ENCODE measurements at places on chromosomes 6 and 20.

DNA sequence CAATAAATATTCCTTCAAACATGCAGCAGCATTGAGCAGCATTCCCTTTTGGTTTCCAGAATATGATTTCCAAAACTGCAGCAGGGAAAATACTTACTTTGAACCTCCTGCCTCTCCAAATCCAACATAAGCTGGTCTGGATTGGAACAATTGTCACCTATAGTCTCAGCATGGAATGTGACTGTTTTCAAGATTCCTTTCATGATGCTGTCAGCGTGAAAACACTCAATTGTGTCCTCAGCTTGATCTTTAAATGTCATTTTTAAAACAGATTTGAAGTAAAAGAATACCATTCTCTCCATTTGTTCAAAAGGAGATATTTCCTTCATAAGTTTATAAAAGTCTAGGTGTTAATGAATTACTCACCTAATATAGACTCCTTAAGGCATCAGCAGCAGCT is 993.9 kb downstream of the EYS start:
- no peak for DNase-seq

GRCh38 chr6:1445650-1446330 is 56.4 kb downstream of the FOXF2 start:
- DNase-seq: no peak

DNA sequence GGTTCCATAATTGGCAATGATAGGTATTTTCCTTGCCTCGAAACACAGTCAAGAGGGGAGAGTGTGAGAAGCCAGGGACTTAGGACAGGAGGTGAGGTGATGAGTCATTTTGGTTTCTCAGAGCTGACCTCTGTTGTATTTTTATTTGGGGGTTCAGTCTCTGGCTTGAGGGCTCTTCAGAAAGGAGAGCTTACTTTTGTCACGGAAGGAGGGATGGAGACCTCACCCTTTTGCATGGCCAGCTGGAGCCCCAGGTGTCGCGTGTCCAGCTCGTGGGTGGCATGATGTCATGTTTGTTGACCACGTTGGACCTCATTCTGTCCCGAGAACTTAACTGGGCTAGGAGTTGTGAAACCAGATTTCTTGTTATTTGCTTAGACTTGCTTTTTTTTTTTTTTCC is 293.9 kb downstream of the QKI start:
- no peak for DNase-seq

DNA sequence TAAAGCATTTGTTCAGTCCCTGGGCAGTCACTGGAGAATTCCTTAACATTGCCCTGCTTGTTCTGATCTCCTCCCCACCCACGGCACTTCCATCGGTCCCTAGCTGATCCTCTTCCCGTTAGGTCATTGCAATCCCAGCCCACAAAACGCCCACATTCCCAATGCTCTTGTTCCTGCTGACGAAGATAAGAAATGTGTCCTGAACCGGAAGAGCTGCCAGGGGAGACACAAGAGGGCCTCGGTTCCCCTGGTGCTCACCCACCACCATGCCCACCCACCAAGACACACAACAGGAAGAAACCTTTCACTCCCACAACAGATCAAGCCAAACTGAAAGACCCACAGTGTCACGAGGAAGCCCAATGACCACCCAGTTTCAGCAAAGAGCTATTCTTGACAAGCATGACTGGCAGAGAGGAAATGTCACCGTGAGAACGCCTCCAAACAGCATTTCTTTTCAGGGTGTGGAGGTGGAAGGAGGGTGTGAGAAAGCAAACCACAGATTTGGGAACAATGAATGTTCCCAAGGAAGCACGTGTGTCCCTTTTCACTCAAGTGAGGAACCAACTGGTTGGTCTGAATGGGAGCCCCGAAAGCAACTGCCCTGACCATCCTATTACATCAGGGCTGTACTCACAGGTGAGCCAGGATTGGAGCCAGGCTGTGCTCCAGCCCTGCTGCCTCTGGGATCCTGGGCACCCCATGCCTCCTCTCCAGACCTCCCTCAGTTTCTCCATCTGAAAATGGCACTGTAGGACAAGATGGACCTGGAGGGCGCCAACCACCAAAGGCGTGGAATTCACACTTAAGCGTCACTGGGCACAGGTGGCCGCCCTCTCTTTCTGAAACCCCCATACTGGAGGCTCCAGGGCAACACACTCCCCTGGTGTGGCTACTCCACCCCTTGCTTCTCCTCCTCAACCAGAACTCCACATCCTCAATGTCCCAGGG is 97.5 kb downstream of the ZMYND8 start:
- no peak for DNase-seq

- DNase-seq: no peak
Observed at GRCh38 chr20:42401613-42402012, 783.4 kb upstream of the CHD6 start.

DNA sequence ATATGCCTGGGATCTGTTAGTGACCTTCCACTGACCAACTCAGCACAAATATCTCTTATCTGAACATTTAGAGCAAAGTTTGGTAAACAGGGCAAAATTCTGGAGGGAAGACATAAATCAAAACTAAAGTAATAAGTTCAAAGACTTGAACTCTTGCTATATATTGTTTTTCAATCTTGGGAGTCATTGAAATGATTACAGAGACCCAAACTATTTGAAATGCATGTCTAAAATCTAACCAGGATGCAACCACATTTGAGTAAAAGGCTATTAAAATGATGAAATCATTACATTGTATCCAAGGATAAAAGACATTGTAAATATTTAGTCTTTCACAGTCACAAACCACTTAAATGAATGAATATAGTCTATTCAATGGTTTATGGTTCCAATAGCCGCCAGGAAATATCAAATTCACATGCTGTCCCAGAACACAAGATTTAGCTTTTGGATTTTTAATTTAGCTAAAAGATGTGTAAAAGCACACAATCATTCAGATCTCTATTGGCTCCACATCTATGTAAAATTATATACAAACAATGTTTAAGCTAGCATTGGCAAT is 256.6 kb upstream of the EPHA7 start:
- no peak for DNase-seq

DNA sequence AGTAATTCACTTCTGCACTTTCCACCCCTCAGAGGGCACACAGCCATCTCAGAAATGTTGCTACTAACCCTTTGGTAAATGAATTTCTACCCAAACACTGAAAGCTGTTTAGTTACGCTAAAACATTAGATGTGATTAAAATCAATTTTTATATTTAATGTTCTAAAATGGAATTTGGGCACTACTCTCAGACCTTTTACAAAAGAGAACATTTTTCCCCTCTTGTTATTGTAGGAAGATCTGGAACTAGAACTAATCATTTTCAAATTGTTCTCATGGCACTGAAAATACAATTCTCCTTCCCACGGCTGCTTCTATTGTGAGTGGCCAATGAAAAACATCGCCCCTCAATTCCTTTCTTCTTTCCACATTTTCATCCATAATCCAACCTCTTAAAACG is 627.4 kb downstream of the CDH26 start:
- no peak for DNase-seq

DNA sequence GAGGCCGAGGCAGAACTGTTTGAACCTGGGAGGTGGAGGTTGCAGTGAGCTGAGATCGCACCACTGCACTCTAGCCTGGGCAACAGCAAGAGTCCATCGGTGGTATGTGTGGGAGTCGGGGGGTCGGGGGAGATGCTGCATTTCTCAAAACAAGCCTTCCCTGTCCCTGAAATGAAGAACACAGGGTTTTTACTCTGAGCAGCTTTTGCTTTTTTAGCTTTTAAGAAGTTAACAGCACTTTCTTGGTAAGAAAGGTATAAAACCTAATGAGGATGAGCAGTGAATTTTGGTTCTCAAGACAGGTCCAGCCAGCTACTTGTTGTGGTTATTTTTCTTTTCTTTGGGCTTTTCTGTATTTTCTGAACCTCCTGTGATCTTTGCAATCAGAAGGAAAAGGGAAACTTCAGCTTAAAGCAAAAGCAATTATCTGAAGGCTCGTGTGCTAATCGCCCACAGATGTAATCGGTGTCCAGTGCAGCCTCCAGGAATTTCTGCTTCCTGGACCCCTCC is 3.7 kb downstream of the RPL10A start:
- no peak for DNase-seq

DNA sequence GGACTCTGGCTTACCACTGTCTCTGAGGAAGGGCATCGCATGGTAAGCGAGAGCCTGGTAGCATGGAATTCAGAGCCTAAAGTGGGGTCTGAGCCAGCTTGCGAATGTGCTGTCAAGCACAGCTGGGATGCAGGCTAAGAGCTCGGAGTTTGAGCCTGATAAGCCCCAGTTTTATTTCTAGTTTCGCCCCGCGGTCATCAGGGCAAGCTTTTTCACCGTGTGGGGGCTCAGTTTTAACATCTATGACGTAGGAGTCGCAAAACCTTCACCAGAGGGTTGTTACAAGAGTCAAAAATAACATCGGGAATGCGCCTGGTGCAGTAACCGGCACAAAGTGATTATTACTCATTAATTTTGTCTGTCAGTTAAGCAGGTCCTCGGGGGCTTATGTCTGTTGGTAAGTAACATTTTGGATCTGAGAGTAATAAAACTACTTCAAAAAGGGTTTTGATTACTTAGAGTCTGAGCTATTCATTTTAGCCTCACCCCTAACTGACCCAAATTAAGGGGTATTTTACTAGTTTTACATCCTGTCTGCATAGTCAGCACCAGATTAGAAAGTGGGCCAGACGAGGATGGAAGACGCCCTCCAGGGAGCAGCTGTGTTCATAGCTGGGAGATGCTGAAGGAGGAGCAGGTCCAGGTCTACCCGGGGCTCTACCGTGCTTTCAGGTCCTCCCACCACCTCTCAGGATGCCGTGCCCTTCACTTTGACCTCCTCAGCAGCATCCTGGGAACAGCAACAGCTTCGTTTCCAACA is 29.7 kb downstream of the SLC22A23 start:
- DNase-seq: no peak

GRCh38 chr6:36201612-36202011 is 5.1 kb downstream of the BRPF3 start:
- DNase-seq: peak; percentile 3

GRCh38 chr6:123171341-123172115 is 175.5 kb downstream of the CLVS2 start:
- no peak for DNase-seq

DNA sequence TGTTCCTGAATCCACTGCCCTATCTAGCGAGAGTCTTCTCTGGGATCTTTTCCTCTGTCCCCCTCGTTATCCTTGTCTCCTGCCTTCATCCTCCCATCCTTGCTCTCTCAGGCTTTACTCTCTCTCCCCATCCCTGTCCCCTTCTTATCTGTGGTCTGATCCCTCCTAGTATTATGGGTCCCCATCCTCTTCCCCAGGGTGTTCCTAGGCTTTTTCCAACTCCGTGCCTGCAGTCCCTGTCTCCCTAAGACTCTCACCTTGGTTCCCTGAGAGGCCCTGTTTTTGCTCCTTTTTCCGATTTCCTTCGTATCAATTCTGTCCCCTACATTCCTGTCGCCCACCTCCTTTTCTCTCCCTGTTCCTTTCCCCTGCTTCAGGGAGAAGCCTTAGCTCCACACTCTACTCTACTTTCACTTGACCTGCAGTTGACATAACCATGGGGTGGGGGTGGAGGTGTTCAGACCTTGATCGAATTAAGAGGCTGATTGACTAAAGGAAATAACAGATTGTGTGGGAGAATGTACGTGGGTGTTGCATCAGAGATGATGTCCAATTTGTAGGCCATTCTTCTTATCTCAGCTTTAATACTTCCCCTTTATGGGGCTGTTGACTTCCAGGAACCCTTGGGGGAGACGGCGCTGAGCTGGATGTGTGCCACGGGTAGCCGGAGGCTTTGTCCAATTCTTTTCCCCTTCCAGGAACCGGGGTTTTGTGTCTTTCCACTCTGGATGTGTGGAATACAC is 905 bp downstream of the PPARD start:
- DNase-seq: no peak

GRCh38 chr6:166477647-166478365 is 95.1 kb upstream of the MPC1 start:
- no peak for DNase-seq

DNA sequence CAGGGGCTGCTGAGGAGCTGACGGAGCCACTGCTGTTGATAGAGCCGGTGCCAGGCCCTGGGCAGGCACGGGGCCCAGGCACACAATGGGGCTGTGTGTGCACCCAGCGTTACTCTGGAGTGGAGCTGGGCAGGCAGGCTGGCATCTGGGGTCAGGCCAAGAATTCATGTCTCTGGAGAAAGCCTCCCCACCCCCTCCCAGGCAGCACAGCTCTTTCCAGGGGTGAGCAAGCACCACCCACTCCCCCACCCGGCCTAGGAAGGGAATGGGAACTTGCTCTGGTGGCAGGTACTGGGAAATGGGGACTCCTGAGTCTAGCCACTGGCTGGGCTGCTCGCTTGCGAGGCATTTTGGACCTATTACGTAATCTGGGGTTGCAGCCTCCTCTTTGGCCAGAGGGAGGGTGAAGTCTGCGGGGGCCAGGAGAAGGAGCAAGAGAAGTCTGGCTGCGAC is 22.7 kb downstream of the TFEB start:
- DNase-seq: peak; percentile 56

- DNase-seq: no peak
Observed at GRCh38 chr6:46772016-46772415, 21.2 kb upstream of the MEP1A start.

DNA sequence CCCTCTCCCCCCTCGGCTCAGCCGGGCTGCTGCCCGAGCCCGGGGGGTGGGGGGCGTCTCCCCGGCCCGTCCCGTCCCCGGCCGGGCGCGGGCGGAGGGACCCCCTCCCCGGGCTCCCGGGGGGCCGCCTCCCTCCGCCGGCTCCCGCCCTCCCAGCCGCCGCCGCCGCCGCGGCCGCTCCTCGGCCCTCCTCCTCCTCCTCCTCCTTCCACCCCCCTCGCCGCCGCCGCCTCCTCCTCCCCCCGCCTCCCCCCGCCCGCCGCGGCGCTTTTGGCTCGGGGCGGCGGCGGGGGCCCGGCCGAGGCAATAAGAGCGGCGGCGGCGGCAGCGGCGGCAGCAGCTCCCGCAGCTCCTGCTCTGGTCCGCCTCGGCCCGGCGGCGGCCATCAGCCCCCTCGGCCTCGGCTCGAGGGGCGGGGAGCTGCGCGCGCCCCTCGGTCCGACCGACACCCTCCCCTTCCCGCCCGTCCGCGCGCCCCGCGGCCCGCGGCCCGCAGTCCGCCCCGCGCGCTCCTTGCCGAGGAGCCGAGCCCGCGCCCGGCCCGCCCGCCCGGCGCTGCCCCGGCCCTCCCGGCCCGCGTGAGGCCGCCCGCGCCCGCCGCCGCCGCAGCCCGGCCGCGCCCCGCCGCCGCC is 38.7 kb downstream of the GNAS start:
- DNase-seq: peak; percentile 94

GRCh38 chr6:71452697-71453370 is 164.2 kb downstream of the OGFRL1 start:
- no peak for DNase-seq

DNA sequence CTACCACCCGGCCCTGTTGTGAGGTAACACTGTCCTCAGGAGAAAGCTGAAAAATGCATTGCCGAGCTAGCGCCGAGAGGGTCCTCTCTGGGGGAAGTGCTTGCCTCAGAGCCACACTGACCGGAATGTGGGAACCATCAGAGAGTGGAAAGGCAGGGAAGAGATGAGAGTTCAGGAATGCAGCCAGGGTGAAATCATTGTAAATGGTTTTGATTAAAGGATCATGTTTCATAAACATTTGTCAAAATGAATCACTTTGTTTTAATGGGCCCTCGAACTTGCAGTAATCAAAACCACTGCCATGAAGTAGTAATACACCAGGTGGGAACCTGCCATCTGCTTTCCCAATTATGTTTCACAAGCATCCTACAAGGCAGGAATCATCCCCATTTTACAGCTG is 16.9 kb upstream of the IL17F start:
- no peak for DNase-seq

- no peak for DNase-seq
Observed at GRCh38 chr20:22408521-22409402, 175.6 kb downstream of the FOXA2 start.

GRCh38 chr6:153106021-153106420 is 25.1 kb downstream of the RGS17 start:
- DNase-seq: no peak

- DNase-seq: no peak
Observed at GRCh38 chr6:15375638-15376290, 129.9 kb downstream of the JARID2 start.

Data from H7 (cell line).